ENCODE measurements at places on chromosomes 2 and 18. TPM values are rescaled to one million over a fixed set of nuclear protein-coding genes. Genes with fewer than 3 reads are reported as not detected.

OSBPL6 gene
- 19.3 TPM for total RNA-seq

RABL2A gene
- total RNA-seq, result 17.8 TPM

MAIP1 gene
- total RNA-seq, result 31.0 TPM

MEX3C gene
- 60.2 TPM for total RNA-seq

DHRS9 gene
- total RNA-seq, result not detected

ATOH8 gene
- total RNA-seq, result 4.6 TPM

LIMS4 gene
- total RNA-seq, result 2.3 TPM

SERPINB3 gene
- not detected for total RNA-seq

GKN1 gene
- not detected for total RNA-seq

REG3A gene
- total RNA-seq, result not detected

REG1B gene
- not detected for total RNA-seq

ANKRD30B gene
- not detected for total RNA-seq

SPDYA gene
- 1.2 TPM for total RNA-seq

IL1RL2 gene
- not detected for total RNA-seq

DNAH6 gene
- not detected for total RNA-seq

ANXA4 gene
- 5.1 TPM for total RNA-seq

UGT1A3 gene
- total RNA-seq, result not detected

BAZ2B gene
- total RNA-seq, result 52.4 TPM

CFAP53 gene
- 0.22 TPM for total RNA-seq

PAX3 gene
- 47.2 TPM for total RNA-seq

STPG4 gene
- total RNA-seq, result 0.75 TPM

HAAO gene
- total RNA-seq, result 2.4 TPM

GPR45 gene
- total RNA-seq, result not detected

IL36G gene
- not detected for total RNA-seq

DSEL gene
- 24.9 TPM for total RNA-seq

SLC4A5 gene
- 1.8 TPM for total RNA-seq

LYPD1 gene
- total RNA-seq, result 9.8 TPM

ERICH2 gene
- not detected for total RNA-seq

MLPH gene
- 0.26 TPM for total RNA-seq

BOLL gene
- not detected for total RNA-seq

RAB27B gene
- total RNA-seq, result not detected

ANKRD36 gene
- total RNA-seq, result 23.8 TPM

DOK6 gene
- 17.0 TPM for total RNA-seq

MC2R gene
- not detected for total RNA-seq

PROKR1 gene
- 15.7 TPM for total RNA-seq

UNC80 gene
- 1.6 TPM for total RNA-seq

GULP1 gene
- 9.5 TPM for total RNA-seq

TRAK2 gene
- 30.1 TPM for total RNA-seq

RASGRP3 gene
- total RNA-seq, result not detected

FAM237A gene
- not detected for total RNA-seq

TRPM8 gene
- 8.9 TPM for total RNA-seq

EPB41L3 gene
- total RNA-seq, result 0.20 TPM

NCKAP5 gene
- 33.1 TPM for total RNA-seq

RBM45 gene
- total RNA-seq, result 19.0 TPM

LRP1B gene
- 11.0 TPM for total RNA-seq

DES gene
- total RNA-seq, result not detected

ENOSF1 gene
- total RNA-seq, result 39.2 TPM

KYNU gene
- total RNA-seq, result 0.44 TPM

HTR2B gene
- not detected for total RNA-seq

ANKRD30BL gene
- total RNA-seq, result 2.2 TPM

PTPRN gene
- not detected for total RNA-seq

LIPT1 gene
- 7.4 TPM for total RNA-seq

RNF125 gene
- 1.5 TPM for total RNA-seq

CTAGE1 gene
- not detected for total RNA-seq
